ENCODE measurements at places on chromosomes 2 and 18.
A peak's percentile ranks its signal among the peaks of the same experiment; 100 is the strongest.

- peak; percentile 76 for DNase-seq
Measured at GRCh38 chr18:77478646-77479442, 229.2 kb downstream of the GALR1 start.

- peak; percentile 31 for DNase-seq
Measured at GRCh38 chr18:59874166-59874565, 25.6 kb upstream of the PMAIP1 start.

- DNase-seq: no peak
Measured at GRCh38 chr2:6694555-6694954, 171.2 kb downstream of the CMPK2 start.

DNA sequence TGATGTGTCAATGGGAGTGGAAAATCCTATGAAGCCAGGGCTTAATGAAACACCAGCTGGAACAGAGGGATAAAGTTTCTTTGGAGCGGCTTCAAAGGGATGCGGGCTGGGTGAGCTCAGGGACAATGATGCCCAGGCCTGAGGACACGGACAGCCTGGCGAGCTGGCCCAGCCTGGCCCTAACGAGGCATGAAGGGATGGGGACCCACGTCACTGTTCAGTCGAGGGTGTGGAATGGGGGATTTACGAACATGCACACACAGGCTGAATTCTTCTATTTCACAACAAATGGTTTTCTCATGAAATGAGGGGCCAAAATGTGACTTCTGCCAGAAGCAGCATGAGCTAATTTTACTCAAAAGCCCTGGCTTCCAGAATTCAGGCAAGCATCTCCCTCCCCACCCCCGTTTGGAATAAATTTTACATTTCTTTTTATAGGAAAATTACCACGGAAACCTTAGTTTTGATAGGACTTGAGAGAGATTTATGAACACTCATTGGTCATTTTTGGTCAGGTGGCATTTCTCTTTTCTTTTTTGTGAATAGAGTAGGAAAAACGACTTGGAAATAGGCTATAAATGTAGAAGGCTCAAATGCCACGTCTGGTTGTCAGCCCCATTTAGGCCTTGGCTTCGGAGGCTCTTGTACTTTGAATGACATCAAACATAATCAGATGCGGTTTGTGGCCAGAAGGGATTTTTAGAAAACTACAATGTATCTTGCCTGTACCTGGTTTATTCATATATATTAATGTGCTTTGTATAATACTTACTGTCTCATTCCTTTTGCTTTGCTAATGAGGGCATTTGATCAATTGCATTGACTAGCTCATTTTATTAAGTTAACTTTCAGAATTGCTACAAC lies 893.8 kb upstream of the CELF4 start:
- no peak for DNase-seq

Measured in NB4 (cell line).